ENCODE measurements at places on chromosomes 5 and 9.

DNA sequence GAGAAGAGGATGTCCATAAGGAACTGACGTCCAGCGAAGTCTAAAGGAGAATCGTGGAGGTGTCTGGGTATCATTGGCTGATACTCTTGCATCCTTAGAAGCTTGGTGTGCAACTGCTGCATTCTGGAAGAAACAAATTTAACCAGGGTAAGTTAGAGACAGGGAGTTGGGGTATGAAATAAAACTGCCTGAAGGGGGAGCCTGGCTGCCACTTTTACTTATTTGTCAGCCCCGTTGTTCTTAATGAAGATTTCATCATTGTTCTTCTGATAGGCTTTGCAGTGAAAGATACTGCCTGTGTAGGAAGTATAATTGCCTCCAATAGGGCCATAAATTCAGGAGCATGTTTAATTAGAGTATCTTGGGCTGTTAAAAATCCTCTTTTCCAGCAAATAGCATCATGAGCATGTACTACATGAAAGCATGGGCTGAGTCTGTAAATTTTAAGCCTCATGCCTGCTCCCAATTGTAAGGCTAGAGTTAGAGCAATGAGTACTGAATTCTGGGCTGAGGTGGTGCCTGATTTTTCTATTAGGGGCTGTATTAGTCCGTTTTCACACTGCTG is 1264.5 kb upstream of the ACO1 start:
- no peaks in the 10 kb centered on the region for H3K27me3 ChIP-seq
- H3K4me1 ChIP-seq = no peaks in the 10 kb centered on the region
- H3K36me3 ChIP-seq = no peaks in the 10 kb centered on the region
- H3K27ac ChIP-seq = no peak overlapping the region
- no peak overlapping the region for H3K4me3 ChIP-seq
- DNase-seq = no peak

GRCh38 chr5:112338681-112339337 is 80.3 kb downstream of the EPB41L4A start:
- H3K4me3 ChIP-seq = no peak overlapping the region
- DNase-seq = no peak
- no peak overlapping the region for H3K27ac ChIP-seq
- H3K36me3 ChIP-seq = no peaks in the 10 kb centered on the region

DNA sequence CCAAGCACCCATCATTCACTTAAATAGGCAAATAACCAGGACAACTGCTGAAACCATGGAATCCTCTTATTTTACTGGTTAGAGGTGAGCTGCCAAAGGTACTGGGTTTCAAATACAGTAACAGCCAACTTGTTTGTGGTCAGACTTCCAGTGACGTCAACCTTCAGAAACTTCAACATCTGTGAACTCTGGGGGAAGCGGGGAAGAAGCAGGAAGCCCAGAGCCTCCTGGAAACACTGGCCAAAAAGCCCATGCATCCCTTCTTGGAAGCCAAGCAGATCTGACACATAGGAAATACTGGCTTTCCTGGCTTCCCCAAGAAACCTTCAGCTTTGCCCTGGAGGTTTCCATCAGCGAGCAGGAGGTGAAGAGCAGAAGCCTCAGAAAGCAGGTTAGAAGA is 4.9 kb upstream of the FRRS1L start:
- no peak overlapping the region for H3K27ac ChIP-seq
- peaks cover 55% of the 10 kb centered on the region for H3K27me3 ChIP-seq
- H3K4me3 ChIP-seq = no peak overlapping the region
- H3K4me1 ChIP-seq = no peaks in the 10 kb centered on the region
- DNase-seq = no peak
- H3K36me3 ChIP-seq = no peaks in the 10 kb centered on the region

- no peak overlapping the region for H3K27ac ChIP-seq
- no peaks in the 10 kb centered on the region for H3K4me1 ChIP-seq
- H3K4me3 ChIP-seq = no peak overlapping the region
- no peaks in the 10 kb centered on the region for H3K36me3 ChIP-seq
Measured at GRCh38 chr5:97838214-97838613, 655.2 kb upstream of the RIOK2 start.

- DNase-seq = no peak
- H3K27ac ChIP-seq = no peak overlapping the region
- no peaks in the 10 kb centered on the region for H3K27me3 ChIP-seq
Measured at GRCh38 chr5:83277953-83278352, 193.6 kb upstream of the VCAN start.

- no peak overlapping the region for H3K27ac ChIP-seq
- DNase-seq = no peak
- H3K27me3 ChIP-seq = peaks cover 23% of the 10 kb centered on the region
Measured at GRCh38 chr9:14433351-14434157, 119.6 kb upstream of the NFIB start.

DNA sequence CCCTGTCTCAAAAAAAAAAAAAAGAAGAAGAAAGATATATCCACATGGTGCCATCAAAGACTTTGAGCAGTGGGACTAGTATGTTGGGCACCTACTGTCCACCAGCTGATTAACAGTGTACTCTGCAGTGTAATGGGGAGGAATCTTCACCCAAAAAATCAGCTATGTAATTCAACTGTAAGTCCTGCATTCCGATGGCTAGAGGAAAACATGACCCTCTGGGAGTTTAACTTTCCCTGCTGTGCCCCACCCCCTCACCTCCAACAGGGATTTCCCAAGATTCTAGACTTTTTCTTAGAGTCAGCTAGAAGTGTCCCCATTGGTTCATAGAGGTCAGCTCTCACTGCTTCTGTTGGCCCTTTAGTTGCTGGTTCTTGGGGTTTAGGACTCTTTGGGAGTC is 221.2 kb upstream of the CLINT1 start:
- peaks cover 43% of the 10 kb centered on the region for H3K27me3 ChIP-seq
- DNase-seq = no peak
- H3K4me3 ChIP-seq = no peak overlapping the region

GRCh38 chr5:78518365-78519197 is 130.0 kb downstream of the LHFPL2 start:
- peaks cover 82% of the 10 kb centered on the region for H3K27me3 ChIP-seq
- H3K4me1 ChIP-seq = no peaks in the 10 kb centered on the region
- no peak overlapping the region for H3K27ac ChIP-seq
- H3K4me3 ChIP-seq = no peak overlapping the region
- no peaks in the 10 kb centered on the region for H3K36me3 ChIP-seq

- peaks cover 12% of the 10 kb centered on the region for H3K4me1 ChIP-seq
- DNase-seq = no peak
- H3K36me3 ChIP-seq = no peaks in the 10 kb centered on the region
- H3K27me3 ChIP-seq = no peaks in the 10 kb centered on the region
Measured at GRCh38 chr9:105281272-105281671, 36.8 kb downstream of the SLC44A1 start.

DNA sequence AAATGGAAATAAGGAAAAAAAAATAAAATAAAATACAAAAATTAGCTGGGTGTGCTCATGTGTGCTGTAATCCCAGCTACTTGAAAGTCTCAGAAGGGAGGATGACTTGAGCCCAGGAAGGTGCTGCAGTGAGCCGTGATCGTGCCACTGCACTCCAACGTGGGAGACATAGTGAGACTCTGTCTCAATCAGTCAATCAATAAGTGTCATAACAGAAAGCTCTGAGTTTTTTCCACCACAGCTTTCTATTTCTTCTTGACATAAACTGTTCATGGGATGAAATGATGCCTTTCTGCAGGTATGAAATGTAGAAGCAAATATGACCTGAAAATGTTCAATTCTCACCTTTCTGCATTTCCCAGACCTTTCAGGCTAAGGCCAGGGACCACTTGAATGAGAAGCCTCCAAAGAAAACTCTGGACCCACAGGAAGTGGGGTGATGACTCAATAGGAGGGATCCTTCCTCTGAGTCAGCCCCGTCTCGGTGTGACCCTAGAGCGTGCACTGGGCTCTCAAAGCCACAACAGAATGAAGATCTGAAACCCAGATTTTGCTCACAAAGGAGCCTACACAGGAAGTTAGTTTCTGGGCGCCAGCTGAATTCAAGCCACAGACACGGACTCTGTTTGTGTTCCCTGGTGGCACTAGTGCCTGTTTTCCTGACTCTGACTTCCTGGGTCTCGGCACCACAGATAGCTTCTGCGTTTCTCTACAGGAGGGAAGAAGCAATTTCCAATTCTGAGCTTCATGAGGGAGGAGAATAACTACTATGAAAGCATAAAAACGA is 62.0 kb downstream of the ANKH start:
- peak; percentile 29 for DNase-seq
- H3K4me1 ChIP-seq = peaks cover 44% of the 10 kb centered on the region
- peaks cover 7% of the 10 kb centered on the region for H3K36me3 ChIP-seq
- peak overlapping the region; percentile 87 for H3K27ac ChIP-seq

DNA sequence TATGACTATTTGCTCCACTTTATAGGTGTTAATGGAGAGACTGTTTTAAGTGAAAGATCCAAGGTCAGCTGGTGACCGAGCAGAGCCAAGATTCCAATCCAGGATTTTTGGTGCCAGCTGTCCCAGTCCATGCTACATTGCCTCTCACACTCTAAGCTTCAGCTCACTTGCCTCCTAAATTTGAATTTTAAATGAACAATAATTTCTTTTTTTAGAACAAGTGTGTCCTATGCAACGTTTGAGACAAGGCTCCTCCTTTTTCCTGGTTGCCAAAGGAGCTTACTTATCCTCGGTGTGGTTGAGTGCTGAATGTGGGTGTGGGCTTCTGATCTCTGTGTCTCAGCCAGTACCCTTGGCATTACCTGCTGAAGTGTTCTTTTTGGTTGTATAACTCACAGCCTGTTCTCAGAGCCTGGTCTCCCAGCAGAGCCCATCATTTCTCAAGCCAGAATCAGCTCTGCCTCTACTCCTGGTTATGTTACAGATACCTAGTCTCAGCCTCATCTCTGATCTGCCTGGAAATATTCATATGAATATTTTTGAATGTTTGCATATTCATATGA is 4.0 kb upstream of the PRRC1 start:
- H3K36me3 ChIP-seq = peaks cover 2% of the 10 kb centered on the region
- H3K27ac ChIP-seq = no peak overlapping the region
- H3K4me1 ChIP-seq = no peaks in the 10 kb centered on the region
- peaks cover 42% of the 10 kb centered on the region for H3K27me3 ChIP-seq
- no peak for DNase-seq
- H3K4me3 ChIP-seq = no peak overlapping the region

DNA sequence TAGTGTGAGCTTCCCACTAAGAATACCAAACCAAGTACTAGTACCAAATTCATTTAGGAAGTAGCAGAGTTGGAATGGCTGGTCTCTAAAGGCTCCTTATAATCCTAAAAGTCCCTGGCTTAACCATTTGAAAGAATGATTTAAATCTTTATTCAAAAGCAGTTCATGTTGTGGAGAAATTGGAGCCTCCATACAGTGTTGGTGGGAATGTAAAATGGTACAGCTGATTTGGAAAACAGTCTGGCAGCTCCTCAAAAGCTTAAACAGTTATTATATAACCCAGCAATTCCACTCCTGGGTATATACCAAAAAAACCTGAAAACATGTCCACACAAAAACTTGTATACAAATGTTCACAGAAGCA is 2.9 kb downstream of the PLIN2 start:
- H3K4me1 ChIP-seq = peaks cover 44% of the 10 kb centered on the region
- no peak overlapping the region for H3K27ac ChIP-seq
- peaks cover 46% of the 10 kb centered on the region for H3K36me3 ChIP-seq

DNA sequence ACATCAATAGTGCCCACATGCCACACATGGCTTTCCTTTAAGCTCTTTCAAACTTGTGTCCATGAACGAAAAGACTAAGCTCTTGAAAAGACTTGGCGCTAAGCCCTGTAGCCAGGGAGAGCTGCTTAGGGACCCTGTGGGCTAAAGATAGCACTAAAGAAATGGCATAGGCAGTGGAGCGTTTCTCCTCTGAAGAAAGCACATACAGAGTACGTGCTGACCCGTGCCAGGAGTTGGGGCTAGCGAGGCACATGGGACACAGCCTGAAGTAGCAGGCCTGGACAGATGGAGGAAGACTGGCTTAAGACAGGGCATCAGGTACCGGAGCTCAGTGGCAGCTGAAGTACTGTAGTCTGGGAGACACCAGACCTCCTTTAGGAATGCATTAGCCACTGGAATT is 39.7 kb downstream of the ADGRV1 start:
- no peak overlapping the region for H3K4me3 ChIP-seq
- DNase-seq = no peak
- H3K36me3 ChIP-seq = no peaks in the 10 kb centered on the region
- H3K27me3 ChIP-seq = peaks cover 4% of the 10 kb centered on the region
- no peak overlapping the region for H3K27ac ChIP-seq

DNA sequence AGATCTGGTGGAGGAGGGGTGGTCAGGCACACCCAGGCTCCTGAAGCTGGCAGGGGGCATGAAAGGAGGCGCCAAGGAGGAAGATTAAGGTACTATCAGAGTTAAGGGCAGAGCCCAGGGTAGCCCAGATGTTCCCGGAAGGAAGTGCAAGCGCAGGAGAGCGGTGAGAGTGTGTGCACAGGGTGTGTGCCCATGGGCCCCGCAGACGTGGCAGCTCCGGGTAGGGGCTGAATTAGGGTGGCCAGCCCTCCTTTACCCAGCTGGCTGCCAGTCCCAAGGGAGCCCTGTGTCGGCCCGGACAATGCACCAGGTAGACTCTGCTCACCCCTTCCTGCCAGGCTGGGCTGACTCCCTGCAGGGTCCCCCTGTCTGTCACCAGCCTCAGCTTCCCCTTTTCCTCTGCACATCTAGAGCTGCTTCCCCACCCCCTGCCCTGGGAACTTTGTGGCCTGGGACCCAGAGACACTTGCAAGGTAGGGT is at the start of gene SMIM33:
TSS of gene SMIM33 (plus strand) at position 184 of the 480 bp plus-strand sequence. CDS start at position 302, 118 bp downstream.
- peaks cover 7% of the 10 kb centered on the region for H3K36me3 ChIP-seq
- DNase-seq = no peak
- H3K4me3 ChIP-seq = peak within 1 kb of the TSS; percentile 84
- peak within 1 kb of the TSS; percentile 91 for H3K27ac ChIP-seq
- H3K4me1 ChIP-seq = peaks cover 64% of the 10 kb centered on the region

GRCh38 chr9:38424918-38425317 is 664 bp upstream of the IGFBPL1 start:
- H3K4me3 ChIP-seq = no peak overlapping the region
- peaks cover 79% of the 10 kb centered on the region for H3K27me3 ChIP-seq
- DNase-seq = no peak
- no peaks in the 10 kb centered on the region for H3K4me1 ChIP-seq
- H3K36me3 ChIP-seq = no peaks in the 10 kb centered on the region
- H3K27ac ChIP-seq = no peak overlapping the region

DNA sequence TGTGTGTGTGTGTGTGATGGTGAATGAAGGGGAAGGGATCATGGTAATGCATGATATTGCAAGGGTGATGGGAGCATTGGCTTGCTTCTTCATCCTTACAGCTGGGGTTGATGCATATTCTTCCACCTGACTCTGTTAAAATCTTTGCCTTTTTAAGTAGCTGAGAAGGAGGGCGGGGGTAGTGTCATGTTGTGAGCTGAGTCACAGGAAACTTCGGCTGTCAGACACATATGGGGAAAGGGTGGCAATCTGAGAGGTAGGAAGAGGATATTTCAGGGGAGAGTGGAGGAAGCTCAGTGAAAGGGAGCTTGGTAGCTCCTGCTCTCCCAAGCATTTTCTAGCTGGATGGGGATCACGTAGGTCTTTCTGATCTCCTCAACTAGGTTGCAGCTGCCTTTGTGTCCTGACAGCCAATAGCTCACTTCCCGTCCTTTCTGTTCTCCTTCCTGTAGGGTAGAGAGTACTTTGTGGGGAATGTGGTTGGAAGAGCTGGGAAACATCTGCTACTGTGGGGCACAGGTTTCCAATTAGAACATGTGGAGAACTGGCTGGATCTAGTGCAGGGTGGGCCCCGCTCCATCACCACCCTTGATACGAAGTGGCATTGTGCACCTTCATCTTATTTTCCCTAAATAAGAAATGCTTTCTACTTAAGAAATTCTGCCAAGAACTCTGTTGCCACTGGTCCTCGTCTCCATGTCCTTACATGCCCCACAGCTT is 18.1 kb upstream of the CLK4 start:
- no peaks in the 10 kb centered on the region for H3K36me3 ChIP-seq
- no peaks in the 10 kb centered on the region for H3K4me1 ChIP-seq
- DNase-seq = no peak
- peaks cover 21% of the 10 kb centered on the region for H3K27me3 ChIP-seq
- no peak overlapping the region for H3K27ac ChIP-seq
- H3K4me3 ChIP-seq = no peak overlapping the region

- no peaks in the 10 kb centered on the region for H3K27me3 ChIP-seq
- DNase-seq = no peak
- H3K4me1 ChIP-seq = no peaks in the 10 kb centered on the region
- no peaks in the 10 kb centered on the region for H3K36me3 ChIP-seq
Measured at GRCh38 chr9:73270967-73271721, 119.5 kb downstream of the ANXA1 start.
